ENCODE measurements at places on chromosomes 4 and X.

GRCh38 chr4:112063260-112063659 lies 82.0 kb upstream of the FAM241A start:
- no peak for DNase-seq

- DNase-seq, result no peak
These were observed 40.1 kb downstream of the PRIMPOL start for GRCh38 chr4:184689681-184690080.

- no peak for DNase-seq
These were observed 19.9 kb downstream of the NAT8L start for GRCh38 chr4:2079006-2079405.

DNA sequence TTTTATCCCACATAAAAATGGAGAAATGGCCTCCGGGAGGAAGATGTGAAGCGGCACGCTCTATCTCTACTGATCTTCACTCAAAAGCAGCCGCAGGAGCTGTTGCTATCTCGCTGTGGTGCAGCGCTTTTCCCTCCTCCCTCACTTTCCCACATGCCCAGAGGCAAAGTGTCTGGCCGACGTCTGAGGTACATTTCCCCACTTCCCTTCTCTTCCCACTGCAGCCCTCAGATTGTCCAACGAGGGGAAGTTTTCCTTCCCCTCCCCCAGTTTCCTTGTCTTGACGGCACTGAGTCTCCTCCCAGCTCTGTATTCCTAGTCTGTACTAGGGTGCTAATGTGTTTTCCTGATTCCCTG lies 660 bp upstream of the COL25A1 start:
- no peak for DNase-seq

DNA sequence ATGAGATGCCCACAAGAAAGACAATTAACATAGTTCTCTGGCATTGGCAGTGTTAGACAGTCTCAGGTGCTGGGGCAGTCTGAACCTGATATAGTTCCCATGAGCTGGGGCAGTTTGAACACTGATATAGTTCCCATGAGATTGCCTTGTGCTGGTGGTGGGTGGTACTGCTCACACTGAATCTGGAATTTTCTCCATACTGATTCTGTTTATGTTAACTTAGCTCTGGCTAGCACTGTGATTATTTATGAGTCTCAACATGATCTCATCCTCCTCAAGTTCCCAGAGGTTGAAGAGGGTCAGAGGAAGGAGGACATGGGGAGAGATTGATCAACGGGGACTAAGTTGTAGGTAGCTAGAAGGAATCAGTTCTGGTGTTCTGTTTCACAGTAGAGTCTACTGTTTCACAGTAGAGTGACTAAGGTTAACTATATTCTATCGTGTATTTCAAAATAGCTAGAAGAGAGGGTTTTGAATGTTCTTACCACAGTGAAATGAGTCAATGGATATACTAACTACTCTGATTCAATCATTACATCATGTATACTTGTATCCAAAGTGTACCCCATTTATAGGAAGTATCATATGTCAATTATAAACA lies 379.9 kb downstream of the ADAM29 start:
- DNase-seq, result no peak

GRCh38 chr4:61254406-61254805 lies 54.3 kb downstream of the ADGRL3 start:
- no peak for DNase-seq

- DNase-seq, result no peak
These were observed 160.4 kb upstream of the MAMLD1 start for GRCh38 chrX:150202641-150203247.

- no peak for DNase-seq
These were observed 215.9 kb downstream of the MID1 start for GRCh38 chrX:10404436-10404835.

DNA sequence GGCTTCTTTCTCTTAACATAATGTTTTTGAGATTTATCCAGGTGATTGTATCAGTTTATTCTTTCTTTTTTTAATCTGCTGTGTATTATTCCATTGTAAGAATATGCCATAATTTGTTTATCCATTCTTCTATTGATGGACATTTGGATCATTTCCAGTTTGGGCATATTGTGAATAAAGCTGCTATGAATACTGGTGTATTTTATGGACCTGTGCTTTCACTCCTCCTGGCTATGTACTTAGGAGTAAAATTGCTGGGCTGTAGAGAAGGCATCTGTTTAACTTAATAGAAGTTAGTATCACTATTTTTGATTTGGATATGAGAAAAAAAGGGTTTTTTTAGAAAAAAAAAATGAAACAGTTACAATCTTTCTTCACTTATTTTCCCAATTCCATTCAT lies 50.0 kb upstream of the FAM9C start:
- no peak for DNase-seq

- no peak for DNase-seq
These were observed 41.4 kb downstream of the MAP7D3 start for GRCh38 chrX:136209751-136210150.

DNA sequence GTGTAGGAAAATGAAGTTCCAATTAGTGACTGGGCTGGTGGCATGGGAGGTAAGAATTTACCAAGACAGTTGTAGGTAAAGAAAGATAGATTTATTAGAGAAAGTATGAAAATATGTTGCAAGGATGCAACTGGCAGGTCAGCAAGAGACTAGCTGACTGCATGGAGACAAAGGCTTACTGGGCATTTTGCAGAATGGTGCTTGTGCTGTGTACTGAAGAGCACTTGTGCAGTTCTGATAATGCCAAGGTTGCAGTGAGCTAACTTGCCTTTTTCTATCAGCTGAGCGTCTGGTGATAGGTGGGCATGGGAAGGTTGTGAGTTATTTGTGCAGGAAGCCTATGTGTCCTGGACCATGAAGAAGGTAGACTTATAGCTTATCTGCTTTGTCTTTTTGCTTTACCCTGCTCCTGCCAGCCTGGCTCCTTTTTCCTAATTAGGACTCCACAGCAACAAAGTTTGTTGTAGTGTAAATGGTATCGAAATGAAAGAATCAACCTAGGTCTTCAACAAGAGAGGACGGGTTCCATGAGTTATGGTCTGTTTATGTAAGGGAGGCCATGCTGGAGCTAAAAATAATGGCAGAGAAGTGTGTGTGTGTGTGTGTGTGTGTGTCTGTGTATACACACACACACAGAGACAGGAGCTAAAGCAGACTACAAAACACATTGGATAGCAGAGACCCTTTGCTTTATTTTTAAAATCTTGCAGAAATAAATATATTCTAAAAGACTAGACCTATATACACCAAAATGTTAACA lies 15.0 kb downstream of the BST1 start:
- no peak for DNase-seq

- DNase-seq, result no peak
These were observed 525.5 kb upstream of the BOD1L1 start for GRCh38 chr4:14152834-14153519.

DNA sequence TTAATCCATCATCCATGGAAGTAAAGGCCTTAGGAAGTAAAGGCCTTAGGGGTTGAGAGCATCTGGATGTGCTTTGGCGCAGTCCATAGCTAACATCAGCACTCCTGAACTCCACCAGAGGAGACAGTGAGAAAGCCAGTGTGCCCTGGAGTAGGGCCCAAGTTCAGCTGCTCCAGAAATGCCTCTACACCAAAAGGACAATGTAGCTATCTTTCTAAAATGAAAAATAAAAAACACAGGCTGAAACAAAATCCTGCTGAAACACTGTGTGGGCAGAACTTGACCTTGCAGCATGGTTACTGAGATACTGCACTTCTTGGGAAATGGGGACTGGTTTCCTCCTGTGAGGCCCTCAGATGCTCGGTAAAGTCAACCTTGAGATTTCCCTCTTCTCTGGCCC lies 29.3 kb downstream of the SH3RF1 start:
- no peak for DNase-seq

GRCh38 chrX:27884654-27885053 lies 76.9 kb downstream of the MAGEB10 start:
- no peak for DNase-seq

DNA sequence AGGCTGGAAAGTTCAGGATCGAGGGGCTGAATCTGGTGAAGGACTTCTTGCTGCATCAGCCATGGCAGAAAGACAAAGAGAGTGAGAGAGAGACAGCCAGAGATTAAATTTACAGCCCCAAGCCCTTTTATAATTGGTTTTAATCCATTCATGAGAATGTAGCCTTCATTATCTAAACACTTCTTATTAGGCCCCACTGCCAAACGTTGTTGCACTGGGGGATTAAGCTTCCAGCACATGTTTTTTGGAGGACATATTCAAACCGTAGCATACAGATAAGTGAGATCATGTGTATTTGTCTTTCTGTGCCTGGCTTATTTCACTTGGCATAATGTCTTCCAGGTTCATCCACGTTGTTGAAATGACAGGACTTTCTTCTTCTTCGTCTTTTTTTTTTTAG lies 524.7 kb downstream of the SPRY1 start:
- no peak for DNase-seq

DNA sequence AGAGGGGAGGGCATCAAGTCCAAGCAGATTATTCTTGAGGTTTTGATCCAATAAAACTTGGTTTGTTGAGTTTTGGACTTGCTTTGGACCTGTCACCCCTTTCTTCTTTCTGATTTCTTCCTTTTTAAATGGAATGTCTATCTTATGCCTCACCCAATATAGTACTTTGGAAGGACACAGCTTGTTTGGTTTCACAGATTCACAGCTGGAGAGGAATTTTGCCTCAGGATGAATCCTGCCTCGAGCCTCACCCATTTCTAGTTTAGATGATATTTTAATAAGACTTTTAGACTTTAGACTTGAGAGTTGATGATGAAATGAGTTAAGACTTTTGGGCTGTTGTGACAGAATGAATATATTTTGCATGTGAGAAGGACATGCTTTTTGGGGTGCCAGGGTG lies 136.9 kb upstream of the PDE5A start:
- DNase-seq, result no peak

- DNase-seq, result no peak
These were observed 18.0 kb downstream of the CRMP1 start for GRCh38 chr4:5874811-5875449.

All from activated CD4-positive, alpha-beta T cell treated with anti-CD3 and anti-CD28 coated beads for 24 hours (primary cell).